ENCODE measurements at places on chromosomes 5 and 9.

- no peak for DNase-seq
These were observed 159.3 kb upstream of the TLX3 start for GRCh38 chr5:171149772-171150171.

DNA sequence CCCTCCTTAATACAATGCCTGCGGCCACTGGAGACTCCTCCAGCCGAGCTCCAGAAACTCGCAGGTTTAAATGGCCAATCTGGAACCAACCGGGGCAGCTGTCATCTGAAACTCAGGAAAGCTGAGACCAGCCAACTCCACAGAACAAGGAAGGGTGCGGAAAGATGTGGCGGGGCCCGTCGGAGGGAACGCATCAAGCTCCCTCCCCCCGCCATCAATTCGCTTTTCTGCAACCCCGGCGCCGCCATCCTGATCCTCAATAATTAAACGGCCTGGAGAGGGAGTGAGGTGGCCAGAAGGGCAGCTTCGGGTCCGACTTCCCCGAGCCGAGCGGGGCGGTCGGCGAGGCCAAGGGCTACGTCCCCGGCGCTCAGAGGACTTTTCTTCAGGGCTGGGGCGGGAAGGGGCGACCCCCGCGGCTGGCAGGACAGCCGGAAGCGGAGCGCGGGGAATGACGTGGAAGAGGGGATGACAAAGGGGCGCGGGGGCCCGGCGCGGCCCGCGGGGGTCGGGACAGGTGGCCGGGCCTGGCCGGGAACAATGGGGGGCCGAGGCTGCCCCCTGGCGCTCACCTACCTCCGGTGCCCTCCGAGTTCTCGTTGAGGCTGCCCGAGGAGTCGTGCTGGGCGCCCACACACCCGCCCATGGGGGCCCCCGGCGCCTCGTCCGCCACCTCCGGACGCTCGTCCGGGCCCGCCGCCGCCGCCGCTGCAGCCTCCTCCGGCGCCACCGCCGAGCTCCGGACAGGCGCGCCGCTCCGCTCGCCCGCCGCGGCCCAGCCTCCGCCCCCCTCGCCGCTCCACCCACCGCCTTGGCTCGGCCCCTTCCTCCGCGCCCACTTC lies at the start of gene UBTD2:
Gene UBTD2, minus strand, starts transcription at position 745 of the 842 bp plus-strand sequence. Its CDS starts 99 bp downstream, at position 646.
- peak; percentile 41 for DNase-seq

GRCh38 chr5:147481874-147482705 lies 27.8 kb downstream of the DPYSL3 start:
- no peak for DNase-seq

- no peak for DNase-seq
These were observed 98.3 kb downstream of the F2RL2 start for GRCh38 chr5:76524868-76525267.

DNA sequence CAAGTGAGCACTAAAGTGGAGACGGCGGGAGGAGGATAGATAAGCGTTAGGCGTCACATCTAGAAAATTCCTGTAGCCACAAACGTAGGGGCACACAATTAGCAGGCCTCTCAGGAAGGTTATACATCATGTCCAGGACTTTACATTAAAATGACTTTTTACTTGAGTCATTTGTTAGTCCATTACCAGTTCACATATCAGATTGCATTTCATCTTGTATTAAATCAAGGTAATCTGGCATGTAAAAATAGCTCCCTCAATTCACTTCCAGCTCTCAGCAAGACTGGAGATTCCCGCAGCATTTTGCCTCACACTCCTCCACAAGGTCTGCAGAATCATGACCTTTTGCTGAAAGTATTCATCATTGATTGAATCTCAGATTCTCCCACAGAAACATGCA lies 118.8 kb downstream of the PRDM6 start:
- no peak for DNase-seq

DNA sequence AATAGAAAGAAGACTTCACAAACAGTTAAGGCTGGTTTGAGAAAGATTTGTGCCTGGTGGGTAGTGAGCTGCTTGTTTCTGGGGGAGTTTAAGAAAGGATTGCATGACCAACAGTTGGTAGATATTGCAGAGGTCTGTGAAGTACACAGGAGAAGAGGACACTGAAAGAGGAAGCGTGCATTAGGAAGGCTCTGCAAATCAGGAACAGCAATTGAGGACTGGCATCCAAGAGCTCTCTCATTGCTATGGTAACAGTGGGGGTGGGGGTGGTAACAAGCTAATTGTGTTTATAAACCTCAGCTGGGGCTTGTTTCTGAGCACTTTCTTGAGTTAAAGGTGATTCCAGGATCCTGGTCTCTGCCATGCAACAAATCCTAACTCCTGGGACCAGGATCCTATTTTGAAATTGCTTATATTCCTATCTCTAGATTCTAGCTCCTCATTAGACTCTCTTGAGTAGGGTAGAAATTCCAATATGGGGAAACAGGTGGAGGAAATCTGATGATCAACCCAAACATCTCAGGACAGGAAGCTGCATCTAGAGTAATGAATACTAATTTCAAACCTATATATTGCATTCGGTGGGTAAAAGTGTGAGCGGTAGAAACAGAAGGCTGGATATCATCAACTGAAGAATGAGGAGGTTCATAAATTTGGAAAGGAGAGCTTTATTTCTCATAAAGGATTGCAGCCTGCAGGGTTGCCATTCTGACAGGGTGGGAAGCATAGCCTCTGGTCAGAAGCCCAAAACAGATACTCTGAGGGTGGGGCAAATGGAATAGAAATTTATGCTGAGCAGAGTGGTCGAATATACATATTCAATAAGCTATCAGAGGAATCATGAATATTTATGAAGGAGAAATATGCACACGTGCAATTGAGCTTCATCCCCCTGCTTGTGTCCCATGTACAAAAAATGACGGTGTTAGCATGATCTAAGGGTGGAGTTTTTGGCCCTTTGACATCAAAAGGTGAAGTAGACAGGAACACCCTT lies 79.4 kb downstream of the PTTG1 start:
- DNase-seq, result no peak

- peak; percentile 59 for DNase-seq
These were observed 709 bp downstream of the IQGAP2 start for GRCh38 chr5:76403766-76404222.

- no peak for DNase-seq
These were observed 29.2 kb downstream of the EXOC3 start for GRCh38 chr5:472076-472655.

- DNase-seq, result no peak
These were observed 21.9 kb upstream of the BOD1 start for GRCh38 chr5:173638126-173639040.

DNA sequence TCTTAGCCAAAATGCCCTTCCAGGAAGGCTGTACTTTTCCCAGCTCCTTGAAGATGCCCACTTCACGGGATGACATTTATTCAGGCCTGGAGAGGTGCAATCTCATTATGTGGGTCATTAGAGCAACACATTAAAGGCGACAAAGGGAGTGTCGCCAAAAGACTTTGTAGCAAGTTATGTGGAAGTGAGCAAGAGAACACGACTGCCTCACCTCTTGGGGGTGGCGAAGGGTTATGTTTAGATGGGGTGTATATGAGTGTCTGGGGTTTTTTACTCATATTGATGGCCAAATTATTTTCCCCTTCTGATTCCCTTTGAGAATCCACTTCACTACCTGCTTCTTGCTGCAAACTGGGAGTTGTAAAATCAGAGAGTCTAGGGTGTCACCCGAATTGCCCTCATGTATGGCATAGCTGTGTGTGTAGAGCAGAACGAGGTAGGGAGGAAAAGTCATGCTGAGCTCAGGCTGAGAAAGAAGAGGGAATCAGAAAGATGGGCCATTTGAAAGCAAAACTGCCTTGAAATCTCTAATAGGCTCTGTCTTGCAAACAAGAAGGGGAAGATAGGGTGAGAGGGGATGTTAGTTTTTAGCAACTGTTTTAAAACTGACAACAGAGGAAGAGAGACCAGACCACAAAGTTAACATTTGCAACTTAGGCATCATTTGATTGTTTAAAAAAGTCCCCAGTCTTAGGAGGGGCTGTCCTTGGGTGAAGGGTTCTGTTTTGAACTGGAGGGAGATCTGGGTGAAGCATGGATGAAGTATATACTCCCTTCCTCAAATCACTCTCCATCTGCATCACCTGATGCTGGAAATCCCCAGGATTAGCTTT lies 97.1 kb upstream of the IL12B start:
- DNase-seq, result no peak

- no peak for DNase-seq
These were observed 572.9 kb upstream of the SGCD start for GRCh38 chr5:155753943-155754581.

GRCh38 chr9:20200991-20201431 lies 412.2 kb upstream of the SLC24A2 start:
- DNase-seq, result no peak

DNA sequence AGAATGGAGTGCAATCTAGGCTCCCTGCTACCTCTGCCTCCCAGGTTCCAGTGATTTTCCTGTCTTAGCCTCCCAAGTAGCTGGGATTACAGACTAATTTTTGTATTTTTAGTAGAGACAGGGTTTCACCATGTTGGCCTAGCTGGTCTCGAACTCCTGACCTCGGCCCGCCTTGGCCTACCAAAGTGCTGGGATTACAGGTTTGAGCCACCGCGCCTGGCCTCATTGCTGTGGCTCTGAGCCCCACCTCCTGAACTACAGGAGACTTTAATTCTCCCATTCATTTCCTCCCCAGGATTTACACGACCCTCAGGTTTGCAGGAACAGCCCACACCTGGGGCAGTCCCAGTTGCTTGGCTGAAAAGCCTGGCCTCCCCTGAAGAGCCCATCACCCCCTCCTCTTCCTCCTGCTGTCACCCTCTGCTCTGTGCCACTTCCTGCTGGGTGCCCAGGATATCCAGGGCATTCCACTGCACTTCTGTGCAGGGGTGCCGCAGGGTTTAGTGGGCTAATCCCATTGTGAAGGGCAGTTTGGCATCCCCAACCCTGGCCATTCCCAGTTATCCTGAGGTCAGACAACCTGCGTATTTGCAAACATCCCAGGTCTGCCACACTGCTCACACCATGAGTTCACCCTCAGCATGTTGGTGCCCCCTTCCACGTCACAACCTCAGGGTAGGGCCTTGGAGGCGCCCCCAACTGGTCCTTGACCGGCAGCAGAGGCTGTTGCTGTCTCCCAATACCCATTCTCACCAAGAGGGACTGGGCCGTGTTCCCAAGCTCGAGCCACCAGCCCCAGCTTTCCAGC lies 265.0 kb upstream of the IRX4 start:
- no peak for DNase-seq

DNA sequence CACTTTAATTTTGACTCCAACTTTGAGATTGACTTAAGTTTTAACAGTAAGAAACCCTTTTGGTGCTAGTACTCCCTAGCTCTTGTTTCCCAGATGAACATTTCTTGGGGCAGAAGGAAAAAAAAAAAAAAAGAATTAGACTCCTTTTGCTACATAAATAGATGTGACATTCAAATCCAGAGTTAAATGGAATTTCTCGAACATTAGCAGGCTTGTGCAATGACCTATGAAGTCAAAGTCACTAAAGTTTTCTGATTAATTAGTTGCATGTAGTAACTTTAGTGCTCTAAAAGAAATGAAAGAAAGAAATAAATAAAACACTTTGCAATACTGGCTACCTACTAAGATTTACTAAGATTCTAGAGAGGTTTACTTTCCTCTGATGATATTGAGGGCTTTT lies 106.8 kb downstream of the TMEM174 start:
- no peak for DNase-seq

GRCh38 chr5:32584646-32585045 lies 711 bp upstream of the SUB1 start:
- DNase-seq, result no peak

- no peak for DNase-seq
These were observed 102.9 kb upstream of the LRRTM2 start for GRCh38 chr5:138978080-138978479.

GRCh38 chr5:149455889-149456409 lies 76.9 kb upstream of the IL17B start:
- DNase-seq, result no peak

GRCh38 chr9:38440516-38440915 lies 16.3 kb upstream of the IGFBPL1 start:
- DNase-seq, result no peak

- DNase-seq, result no peak
These were observed 86.4 kb upstream of the CDH6 start for GRCh38 chr5:31107091-31107518.

DNA sequence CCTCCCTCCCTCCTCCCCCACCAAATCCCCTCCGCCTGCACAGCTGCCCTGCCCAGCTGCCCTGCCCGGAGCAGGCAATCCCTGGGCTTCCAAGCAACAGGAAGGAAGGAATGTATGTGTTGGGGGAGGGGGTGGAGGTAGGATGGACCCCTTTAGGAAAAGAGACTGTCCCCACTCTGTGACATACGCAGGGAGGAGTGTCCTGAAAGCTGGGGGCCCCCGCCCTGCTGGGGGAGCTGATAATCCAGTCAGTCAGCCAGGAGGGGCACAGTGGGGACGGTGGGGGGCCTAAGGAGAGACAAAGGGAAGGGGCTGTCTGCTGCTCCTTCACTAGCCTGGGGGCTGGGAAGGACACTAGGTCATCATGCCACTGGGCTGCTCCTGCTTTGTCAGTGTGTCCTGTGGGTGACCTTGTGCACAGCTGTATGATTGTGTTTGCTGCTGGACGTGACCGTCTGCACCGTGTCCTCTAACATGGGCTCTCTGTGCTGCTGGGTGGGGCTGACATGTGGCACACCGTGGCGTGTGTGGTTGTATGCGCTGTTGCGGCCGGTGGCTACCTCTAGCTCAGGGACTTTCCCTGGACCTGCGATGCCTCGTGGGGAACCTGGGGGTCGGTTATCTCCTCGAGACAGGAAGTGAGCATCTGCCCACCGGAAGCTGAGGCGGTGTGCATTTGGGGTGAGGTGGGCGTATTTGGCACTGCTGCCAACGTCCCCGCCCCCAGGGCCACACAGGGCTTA lies 3.0 kb downstream of the N4BP3 start:
- DNase-seq, result peak; percentile 26

DNA sequence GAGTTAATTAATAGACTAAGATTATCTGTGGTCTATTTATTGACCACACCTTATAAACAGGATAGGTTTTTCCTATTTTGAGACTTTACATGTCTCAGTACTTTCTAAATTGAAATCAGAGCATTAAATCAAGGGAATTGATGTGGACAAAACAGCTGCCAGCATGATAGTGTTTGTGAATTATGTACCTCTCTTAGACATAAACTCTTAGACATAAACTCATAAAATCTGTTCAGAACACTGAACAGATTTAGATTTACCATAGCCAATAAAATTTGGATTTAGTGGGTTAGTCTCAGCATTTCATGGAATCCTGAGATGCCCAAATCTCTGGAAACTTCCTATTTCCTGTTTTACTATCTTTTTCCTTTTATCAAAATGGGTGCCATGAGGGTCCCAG lies 11.5 kb upstream of the AGXT2 start:
- no peak for DNase-seq

- DNase-seq, result no peak
These were observed 128.5 kb upstream of the VLDLR start for GRCh38 chr9:2493109-2493508.
